ENCODE measurements at places on chromosomes 2 and 18. TPM values are rescaled to one million over a fixed set of nuclear protein-coding genes. Genes with fewer than 3 reads are reported as not detected.

ANKRD30B gene
- polyA plus RNA-seq = not detected

NCKAP5 gene
- 3.0 TPM for polyA plus RNA-seq

RUFY4 gene
- polyA plus RNA-seq = not detected

SP140 gene
- 0.95 TPM for polyA plus RNA-seq

GRB14 gene
- polyA plus RNA-seq = 4.2 TPM

PLEKHA3 gene
- 15.8 TPM for polyA plus RNA-seq

GKN2 gene
- not detected for polyA plus RNA-seq

SERPINB10 gene
- 5.8 TPM for polyA plus RNA-seq

KCNK3 gene
- not detected for polyA plus RNA-seq

MDH1B gene
- polyA plus RNA-seq = 0.91 TPM

PDCL3 gene
- polyA plus RNA-seq = 29.1 TPM

ALPI gene
- not detected for polyA plus RNA-seq

FAM237A gene
- not detected for polyA plus RNA-seq

TFPI gene
- polyA plus RNA-seq = 1.1 TPM

SLC9A4 gene
- not detected for polyA plus RNA-seq

MALL gene
- polyA plus RNA-seq = 29.0 TPM

TMEM17 gene
- polyA plus RNA-seq = 4.1 TPM

FKBP1B gene
- polyA plus RNA-seq = 27.9 TPM

CCDC121 gene
- 1.1 TPM for polyA plus RNA-seq

ZC3H6 gene
- 0.75 TPM for polyA plus RNA-seq

COLEC11 gene
- polyA plus RNA-seq = not detected

ELOA2 gene
- not detected for polyA plus RNA-seq

TMEM247 gene
- polyA plus RNA-seq = not detected

RHBDD1 gene
- polyA plus RNA-seq = 22.1 TPM

TMEM200C gene
- polyA plus RNA-seq = not detected

DSG1 gene
- 68.0 TPM for polyA plus RNA-seq

HOXD12 gene
- polyA plus RNA-seq = not detected

DSG3 gene
- 488 TPM for polyA plus RNA-seq

RAX gene
- not detected for polyA plus RNA-seq

MDH1 gene
- polyA plus RNA-seq = 320 TPM

SYT4 gene
- polyA plus RNA-seq = not detected

PSMA8 gene
- not detected for polyA plus RNA-seq

FBLN7 gene
- polyA plus RNA-seq = 0.12 TPM

STPG4 gene
- polyA plus RNA-seq = not detected

SERPINB2 gene
- polyA plus RNA-seq = 555 TPM

ABCB11 gene
- 0.03 TPM for polyA plus RNA-seq

HSPE1 gene
- 277 TPM for polyA plus RNA-seq
